ENCODE measurements at places on chromosomes 2 and 18.

- no peak for DNase-seq
These were observed 307.4 kb upstream of the VWC2L start for GRCh38 chr2:214103276-214104001.

GRCh38 chr2:95052307-95052706, 26.8 kb downstream of the MAL start:
- DNase-seq: no peak

GRCh38 chr2:215929602-215930335, 83.6 kb downstream of the MREG start:
- no peak for DNase-seq

- DNase-seq: no peak
These were observed 290.3 kb upstream of the CCDC68 start for GRCh38 chr18:55249550-55249949.

GRCh38 chr18:79133724-79134123, 64.5 kb downstream of the ATP9B start:
- no peak for DNase-seq

DNA sequence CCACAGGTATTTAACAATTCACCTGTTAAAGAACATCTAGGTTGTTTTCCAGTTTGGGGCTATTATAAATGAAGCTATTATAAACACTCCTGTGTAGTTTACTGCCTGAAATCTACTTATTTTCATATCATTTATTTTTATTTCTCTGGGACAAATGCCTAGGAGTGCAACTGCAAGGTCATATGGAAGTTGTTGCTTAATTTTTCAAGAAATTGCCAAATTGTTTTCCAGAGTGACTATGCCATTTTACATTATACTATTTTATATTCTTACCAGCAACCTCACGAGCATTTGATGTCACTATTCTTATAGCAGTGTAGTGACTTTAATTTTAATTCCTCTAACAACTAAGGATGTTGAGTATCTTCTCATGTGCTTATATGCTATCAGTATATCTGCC, 298.4 kb downstream of the EXOC6B start:
- no peak for DNase-seq

- DNase-seq: no peak
These were observed 16.8 kb downstream of the GPD2 start for GRCh38 chr2:156452971-156453370.

DNA sequence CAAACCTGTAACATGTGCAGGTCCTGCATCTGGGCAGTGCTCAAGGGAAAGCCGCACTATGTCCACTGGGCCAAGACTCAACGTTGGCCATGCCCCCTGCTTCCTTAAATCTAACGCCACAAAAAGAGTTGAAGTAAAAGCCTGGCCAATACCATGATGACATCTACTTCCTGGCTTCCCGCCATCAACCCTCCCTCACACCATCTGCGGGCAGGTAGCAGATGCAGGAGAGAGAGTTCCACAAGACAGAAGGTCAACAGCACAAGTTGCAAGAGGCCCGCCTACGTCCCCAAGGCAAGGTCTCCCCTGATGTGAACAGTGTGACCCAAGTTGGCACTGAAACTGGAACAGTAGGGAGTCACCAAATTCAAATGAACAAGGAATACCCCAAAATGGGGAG, 48.4 kb downstream of the ABCG8 start:
- no peak for DNase-seq

DNA sequence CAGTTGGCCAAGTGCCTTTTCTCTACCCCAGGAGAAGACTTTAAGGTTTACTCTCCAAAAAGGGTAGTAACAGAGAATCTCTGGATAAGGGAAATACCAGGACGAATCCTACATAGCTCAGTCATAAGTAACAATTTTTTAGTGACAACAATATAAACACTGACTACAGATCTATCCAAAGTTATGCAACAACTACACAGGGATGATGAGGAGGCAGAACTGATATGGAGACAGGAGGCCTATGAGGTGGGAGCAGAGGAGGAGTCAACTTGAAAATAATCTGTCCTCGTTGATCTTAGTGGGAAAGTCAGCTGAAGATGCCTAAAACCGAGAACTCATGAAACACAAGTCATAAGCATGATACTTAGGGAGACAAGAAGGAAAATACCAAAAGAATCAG, 40.2 kb downstream of the SLC35F5 start:
- no peak for DNase-seq

- no peak for DNase-seq
These were observed 9.7 kb upstream of the ECEL1 start for GRCh38 chr2:232497348-232497747.

- DNase-seq: no peak
These were observed 98.1 kb upstream of the ZFP36L2 start for GRCh38 chr2:43324259-43325106.

DNA sequence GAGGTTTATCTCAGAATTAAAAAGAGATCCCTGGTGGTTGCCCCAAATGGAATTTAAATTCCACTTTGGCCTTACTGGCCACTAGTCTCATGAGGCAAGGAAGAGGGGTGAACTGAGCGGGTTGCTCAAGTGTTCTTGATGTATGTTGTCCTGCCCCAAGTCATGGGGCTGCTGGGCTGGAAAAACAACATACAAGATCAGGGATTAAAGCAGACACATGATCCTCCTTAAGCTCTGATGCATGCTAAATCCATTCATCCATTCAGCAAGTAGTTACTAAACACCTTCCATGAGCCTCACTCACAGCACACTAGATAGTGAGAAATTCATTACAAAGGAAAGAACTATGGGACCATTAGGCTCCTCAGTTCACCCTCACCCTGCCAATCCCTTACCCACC, 196.3 kb downstream of the MREG start:
- no peak for DNase-seq

- no peak for DNase-seq
These were observed 157.5 kb upstream of the FHL2 start for GRCh38 chr2:105556366-105556765.

- peak; percentile 25 for DNase-seq
These were observed 94.7 kb upstream of the L3MBTL4 start for GRCh38 chr18:6509417-6509816.

GRCh38 chr2:183926433-183926832, 671.9 kb upstream of the ZNF804A start:
- DNase-seq: no peak

All from prostate gland (tissue), 2 donors.